ENCODE measurements at places on chromosomes 7 and 10. TPM values are rescaled to one million over a fixed set of nuclear protein-coding genes. Genes with fewer than 3 reads are reported as not detected.

SPDYE6 gene
- polyA plus RNA-seq = not detected

GTPBP10 gene
- polyA plus RNA-seq = 17.0 TPM

ANKRD30A gene
- polyA plus RNA-seq = not detected

DNA sequence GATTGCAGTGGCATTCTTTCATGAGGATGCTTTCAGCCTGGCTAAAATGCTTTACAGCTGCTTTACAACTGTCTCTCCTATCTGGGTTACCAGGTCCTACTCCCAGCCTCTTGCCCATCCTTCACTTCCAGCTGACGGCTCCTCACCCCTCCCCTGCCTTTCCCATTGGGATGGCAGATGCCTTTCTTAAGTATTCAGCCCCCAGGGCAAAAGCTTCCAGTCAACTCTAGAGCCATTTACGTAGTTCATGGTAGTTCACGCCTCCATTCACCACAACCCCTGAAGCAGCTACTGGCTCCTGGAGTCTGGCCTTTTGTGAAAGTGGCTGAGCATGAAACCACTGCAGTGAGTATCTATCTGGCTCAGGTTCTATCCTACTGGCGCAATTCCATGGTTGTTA, 17.2 kb upstream of the BMPER start:
- no peaks in the 10 kb centered on the region for H3K27me3 ChIP-seq
- DNase-seq = peak; percentile 81
- H3K36me3 ChIP-seq = no peaks in the 10 kb centered on the region

DNA sequence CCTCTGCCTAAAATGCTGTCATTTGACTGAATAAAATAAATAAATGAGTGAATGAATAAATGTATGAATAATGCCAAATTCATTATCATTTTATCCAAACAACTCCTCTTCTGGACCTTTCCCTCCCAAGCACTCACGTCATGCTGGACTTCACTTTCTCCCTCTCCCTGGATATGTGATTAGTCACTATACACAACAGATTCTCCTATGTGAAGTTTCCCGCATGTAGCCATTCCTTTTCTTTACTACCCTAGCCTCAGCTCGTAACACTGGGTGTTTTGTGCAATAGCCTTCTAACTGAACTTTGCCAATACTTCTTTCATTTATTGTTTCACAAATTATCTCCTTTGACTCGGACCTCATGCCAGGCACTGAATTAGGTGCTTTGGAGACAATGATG, 87.6 kb upstream of the IL6 start:
- H3K36me3 ChIP-seq = no peaks in the 10 kb centered on the region
- H3K4me3 ChIP-seq = no peak overlapping the region
- H3K27me3 ChIP-seq = no peaks in the 10 kb centered on the region
- no peak overlapping the region for H3K27ac ChIP-seq

- no peaks in the 10 kb centered on the region for H3K4me1 ChIP-seq
- H3K4me3 ChIP-seq = no peak overlapping the region
- no peak overlapping the region for H3K27ac ChIP-seq
- no peaks in the 10 kb centered on the region for H3K27me3 ChIP-seq
These were observed 1174.9 kb upstream of the AUTS2 start for GRCh38 chr7:68423356-68423755.
